ENCODE measurements at places on chromosomes 11 and 22. TPM values are rescaled to one million over a fixed set of nuclear protein-coding genes. Genes with fewer than 3 reads are reported as not detected.

The PLA2G3 gene
- 0.10 TPM for polyA plus RNA-seq

The CARNS1 gene
- polyA plus RNA-seq = 1.1 TPM

The RNF169 gene
- polyA plus RNA-seq = 16.6 TPM

The SYT12 gene
- polyA plus RNA-seq = 0.21 TPM

The MYBPC3 gene
- polyA plus RNA-seq = 0.64 TPM

The TSPAN32 gene
- 2.3 TPM for polyA plus RNA-seq

The P2RX6 gene
- polyA plus RNA-seq = 1.4 TPM

The F2 gene
- 0.25 TPM for polyA plus RNA-seq

The DDX25 gene
- polyA plus RNA-seq = 4.5 TPM

The OR52I1 gene
- polyA plus RNA-seq = not detected

The ABCG4 gene
- polyA plus RNA-seq = 0.74 TPM

The ZBTB16 gene
- 1.1 TPM for polyA plus RNA-seq

The DKK3 gene
- 81.3 TPM for polyA plus RNA-seq
